Karpas-422 (cell line): ENCODE measurements at places on chromosomes 7 and 10.
A peak's percentile ranks its signal among the peaks of the same experiment; 100 is the strongest.

GRCh38 chr10:104350127-104350635 is 3.5 kb upstream of the CFAP58 start:
- H3K27me3 ChIP-seq, result no peaks in the 10 kb centered on the region
- no peaks in the 10 kb centered on the region for H3K36me3 ChIP-seq
- DNase-seq, result peak; percentile 88

DNA sequence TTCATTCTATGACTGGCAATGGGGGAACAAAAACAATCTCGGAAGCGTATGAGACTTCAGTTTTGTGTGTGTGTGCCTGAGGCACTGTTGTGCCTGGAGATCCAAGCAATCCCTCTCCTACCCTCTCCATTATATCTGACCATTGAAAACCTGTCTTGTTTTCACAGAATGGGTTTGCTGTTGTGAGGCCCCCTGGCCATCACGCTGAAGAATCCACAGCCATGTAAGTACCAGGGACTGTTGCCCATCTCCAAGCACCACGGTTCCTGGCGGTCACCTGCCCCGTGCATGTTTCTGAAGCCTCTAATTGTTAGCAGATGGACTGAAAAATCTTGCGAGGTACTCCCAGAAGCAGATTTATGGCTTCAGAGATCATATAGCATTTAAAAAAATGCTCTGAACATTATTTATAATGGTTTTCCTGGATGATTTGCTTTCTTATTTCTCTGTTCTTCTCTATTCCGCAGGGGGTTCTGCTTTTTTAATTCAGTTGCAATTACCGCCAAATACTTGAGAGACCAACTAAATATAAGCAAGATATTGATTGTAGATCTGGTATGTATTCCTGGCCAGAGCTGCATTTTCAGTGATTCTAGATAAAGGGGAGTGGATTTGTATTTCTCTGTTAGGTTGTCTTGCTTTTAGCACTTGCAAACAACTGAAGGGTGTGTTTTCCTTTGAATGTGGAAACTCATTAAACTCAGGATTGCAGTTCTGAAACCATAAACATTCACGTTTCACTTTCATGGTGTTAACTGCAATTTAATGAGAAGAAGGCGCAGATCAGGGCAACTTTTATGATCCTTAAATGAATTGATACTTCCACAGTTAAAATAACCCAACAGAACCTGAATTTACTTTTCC is 288.2 kb downstream of the TWIST1 start:
- no peaks in the 10 kb centered on the region for H3K4me1 ChIP-seq
- no peak for DNase-seq
- H3K27ac ChIP-seq, result no peak overlapping the region
- no peaks in the 10 kb centered on the region for H3K36me3 ChIP-seq
- H3K27me3 ChIP-seq, result no peaks in the 10 kb centered on the region

DNA sequence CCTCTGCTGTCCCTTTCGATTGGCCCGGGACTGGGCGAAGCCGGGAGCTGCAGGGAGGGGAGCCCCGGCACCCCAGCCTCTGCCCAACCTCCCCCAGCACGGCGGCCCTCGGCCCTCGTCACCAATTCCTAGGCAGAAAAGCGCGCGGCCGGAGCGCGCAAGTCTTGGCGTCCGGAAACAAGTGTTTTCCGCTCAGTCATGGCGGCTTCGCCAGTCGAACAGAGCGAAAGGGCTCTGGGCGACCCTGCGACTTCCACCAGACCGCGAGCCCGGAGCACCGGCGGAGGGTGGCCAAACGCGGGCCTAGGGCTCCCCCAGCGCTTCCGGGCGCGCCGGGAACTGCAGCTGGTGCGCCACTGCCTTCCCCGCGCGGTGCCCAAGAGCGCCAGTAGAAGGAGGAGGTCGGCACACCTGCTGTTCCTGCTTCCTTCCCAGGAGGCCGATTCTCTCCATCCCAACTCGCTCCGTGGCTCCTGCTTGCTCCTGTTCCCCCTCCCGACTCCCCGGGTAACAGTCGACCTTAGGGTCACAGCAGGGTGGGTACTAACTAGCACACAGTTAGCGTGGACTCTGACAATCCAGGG is 729.9 kb downstream of the ZWINT start:
- H3K4me1 ChIP-seq, result no peaks in the 10 kb centered on the region
- no peak overlapping the region for H3K4me3 ChIP-seq
- no peaks in the 10 kb centered on the region for H3K36me3 ChIP-seq
- no peaks in the 10 kb centered on the region for H3K27me3 ChIP-seq
- DNase-seq, result no peak

DNA sequence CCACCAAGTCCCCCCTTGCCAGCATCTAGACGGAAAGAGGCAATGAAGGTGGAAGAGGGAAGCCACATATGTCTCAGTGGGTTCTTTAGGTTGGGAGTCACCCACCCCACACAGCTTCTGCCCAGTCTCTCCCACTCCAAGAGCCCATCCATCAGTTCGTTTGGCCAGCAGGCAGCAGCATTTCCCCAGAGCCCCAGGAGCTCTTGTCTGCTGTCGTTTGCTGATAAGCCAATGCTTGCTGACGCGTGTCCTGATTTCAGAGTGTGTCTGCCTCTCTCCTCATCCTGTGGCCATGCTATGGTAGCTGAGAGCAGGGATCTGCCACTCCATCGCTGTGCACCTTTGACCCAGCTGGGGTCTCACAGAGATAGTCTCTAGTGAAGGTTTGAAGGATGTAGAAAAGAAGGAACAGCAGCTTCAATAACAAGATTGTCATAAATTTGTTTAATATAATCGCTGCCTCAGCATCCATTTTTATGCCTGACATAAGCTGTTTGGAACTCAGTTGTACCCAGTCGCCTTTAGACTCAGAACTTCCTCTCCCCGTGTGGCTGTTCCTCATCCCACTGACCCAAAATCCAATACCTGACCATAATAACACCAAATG is 39.4 kb upstream of the GDF10 start:
- no peak overlapping the region for H3K4me3 ChIP-seq
- H3K27ac ChIP-seq, result no peak overlapping the region
- DNase-seq, result no peak
- peaks cover 7% of the 10 kb centered on the region; the same call in 1 of the 2 replicates for H3K4me1 ChIP-seq
- H3K27me3 ChIP-seq, result no peaks in the 10 kb centered on the region

GRCh38 chr7:129950191-129950932 is 2.4 kb downstream of the UBE2H start:
- H3K27me3 ChIP-seq, result no peaks in the 10 kb centered on the region
- peak; percentile 43 for DNase-seq
- peak overlapping the region; percentile 92 for H3K4me3 ChIP-seq

GRCh38 chr7:104967595-104967994 is 46.4 kb upstream of the KMT2E start:
- no peak for DNase-seq
- H3K27me3 ChIP-seq, result no peaks in the 10 kb centered on the region
- H3K4me3 ChIP-seq, result no peak overlapping the region
